ENCODE measurements at places on chromosomes 13 and 19.

DNA sequence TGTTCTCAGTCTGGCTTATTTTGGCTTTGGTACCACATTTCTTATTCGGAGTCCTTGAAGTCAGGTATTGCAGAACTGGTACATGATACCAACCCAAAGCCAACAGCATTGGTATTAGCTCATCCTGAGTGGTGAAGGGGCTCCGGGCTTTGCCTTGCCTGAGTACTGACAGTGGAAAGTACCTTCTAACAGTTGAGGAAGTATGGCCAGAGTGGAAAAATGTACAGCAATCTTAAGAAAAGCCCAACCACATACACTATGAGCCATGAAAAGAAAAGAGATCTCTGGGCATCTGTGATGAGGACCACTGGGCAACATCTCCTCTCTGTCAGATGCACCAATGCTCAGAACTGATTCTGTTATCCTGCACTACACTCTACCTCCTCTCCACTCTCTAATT is 8.3 kb downstream of the LCP1 start:
- no peak for DNase-seq

DNA sequence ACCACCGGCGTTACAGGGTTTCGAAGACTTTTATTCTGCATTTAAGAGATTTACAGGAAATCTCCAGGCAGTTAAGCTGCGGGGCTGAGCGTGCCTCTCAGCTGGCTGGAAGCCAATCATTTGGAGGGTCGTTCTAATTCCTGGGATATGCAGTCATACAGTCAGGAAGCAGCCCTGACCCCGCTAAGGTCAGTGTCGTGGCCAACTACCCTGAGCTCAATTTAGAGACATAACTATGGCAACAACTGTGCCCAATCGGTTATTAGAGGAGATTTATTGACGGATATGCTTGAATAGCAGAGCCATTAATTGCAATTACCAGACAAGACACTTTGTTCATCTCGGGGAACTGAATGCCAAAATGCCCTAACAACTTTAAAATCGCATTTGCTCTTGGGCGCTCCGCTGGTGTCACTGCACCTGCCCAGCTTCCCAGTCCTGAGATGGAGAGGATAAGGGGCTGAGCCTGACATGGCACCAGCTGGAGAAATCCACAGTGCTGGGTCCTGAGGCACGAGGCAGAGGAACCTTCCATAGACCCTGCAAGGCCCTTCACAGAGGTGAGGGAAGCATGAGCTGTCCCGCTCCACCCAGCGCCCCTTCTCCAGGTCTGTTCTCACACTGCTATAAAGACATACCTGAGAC is 15.1 kb upstream of the ZNF507 start:
- DNase-seq, result no peak

DNA sequence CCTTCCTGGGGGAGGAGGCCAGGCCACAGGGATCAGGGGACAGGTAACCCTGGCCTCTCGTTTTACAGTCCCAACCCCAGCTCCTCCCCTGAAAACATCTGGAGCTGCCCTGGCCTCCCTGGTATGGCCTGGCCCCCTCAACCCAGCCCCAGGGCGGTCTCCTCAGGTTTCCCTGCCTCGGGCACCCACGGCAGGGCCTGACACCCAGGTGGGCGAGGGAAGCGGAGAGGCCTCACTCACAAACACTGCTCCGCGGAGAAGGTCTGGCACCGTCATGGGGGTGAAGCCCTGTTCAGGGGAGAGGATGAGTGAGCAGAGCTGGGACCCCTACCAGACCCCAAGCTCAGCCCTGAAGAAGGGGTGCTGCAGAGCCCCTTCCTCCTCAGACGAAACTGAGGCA is 6.5 kb upstream of the CCER2 start:
- DNase-seq, result no peak

GRCh38 chr19:47351548-47351947 is 2.4 kb downstream of the DHX34 start:
- peak; percentile 26 for DNase-seq

DNA sequence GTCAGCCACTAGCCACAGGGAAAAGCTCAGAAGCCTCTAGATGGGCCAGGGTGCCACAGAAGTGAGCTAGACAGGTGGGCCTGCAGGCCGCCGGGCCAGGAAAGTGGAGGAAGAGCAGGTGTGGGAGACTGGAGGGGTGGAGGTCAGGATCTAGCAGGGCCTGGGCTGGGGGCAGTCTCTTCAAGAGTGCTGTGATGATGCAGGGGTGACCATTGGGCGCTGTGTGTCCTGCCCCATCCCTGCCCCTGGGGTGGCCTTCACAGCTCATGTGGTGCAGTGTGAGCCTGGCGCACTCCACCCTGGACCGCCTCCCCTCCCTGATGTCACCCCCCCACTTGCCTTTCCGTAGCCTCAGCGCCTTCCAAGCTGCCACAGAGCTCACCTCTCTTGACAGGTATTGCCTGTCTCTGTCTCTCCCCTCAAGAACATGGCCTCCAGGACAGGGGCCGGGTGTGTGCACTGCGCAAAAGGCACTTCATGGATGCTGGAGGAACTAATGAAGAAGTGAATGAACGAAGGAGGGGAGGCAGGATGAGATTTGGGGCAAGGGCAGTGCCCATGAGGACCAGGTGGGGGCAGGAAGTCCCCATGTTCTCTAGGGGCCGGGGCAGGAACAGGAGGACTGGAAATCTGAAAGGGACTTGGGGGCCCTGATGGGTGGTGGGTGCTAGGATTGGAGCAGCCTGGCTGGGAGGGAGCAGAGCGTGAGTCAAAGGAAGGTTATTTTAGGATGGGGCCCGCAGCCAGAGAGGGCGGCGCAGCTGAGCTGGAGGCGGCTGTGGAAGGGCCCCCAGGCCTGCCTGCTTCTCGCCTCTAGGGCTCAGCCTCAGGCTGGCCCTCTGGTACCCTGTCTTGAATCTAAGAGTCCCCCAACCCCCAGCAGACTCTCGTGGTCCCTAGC is 6.6 kb downstream of the SSBP4 start:
- peak; percentile 83 for DNase-seq

GRCh38 chr19:13381827-13382632 is 124.2 kb downstream of the CACNA1A start:
- DNase-seq, result peak; percentile 19

GRCh38 chr19:2790557-2791271 is 5.4 kb downstream of the THOP1 start:
- no peak for DNase-seq

DNA sequence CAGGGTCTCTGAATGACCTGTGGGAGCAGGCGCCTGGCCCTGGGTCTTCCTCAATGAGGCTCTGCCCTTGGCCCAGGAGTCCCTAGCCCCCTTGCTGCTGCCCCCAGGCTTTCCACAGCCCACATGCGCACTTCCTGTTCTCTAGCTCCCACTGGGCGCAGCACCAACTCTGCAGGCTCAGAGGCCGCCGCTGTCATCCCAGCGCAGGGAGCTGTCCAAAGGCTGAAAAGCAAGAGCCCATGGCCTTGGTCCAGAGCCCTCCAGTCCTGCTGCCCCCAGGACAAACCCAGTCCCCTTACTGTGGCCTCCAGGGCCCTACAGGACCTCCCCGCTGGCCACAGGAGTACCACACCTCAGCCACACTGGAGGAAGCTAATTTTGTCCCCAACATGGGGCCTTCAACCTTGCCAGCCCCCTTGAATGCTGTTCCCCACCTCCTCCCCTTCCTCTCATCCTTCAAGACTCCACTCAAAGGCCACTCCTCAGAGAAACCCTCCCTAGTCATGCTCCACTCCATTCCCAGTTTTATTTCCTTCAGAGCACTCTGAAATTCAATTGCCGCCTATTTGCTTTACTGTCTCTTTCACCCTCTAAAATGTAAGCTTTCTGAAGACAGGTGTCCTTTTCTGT is 8.0 kb upstream of the POU2F2 start:
- DNase-seq, result peak; percentile 49

- DNase-seq, result no peak
Measured at GRCh38 chr13:52797176-52797575, 51.3 kb downstream of the PCDH8 start.

DNA sequence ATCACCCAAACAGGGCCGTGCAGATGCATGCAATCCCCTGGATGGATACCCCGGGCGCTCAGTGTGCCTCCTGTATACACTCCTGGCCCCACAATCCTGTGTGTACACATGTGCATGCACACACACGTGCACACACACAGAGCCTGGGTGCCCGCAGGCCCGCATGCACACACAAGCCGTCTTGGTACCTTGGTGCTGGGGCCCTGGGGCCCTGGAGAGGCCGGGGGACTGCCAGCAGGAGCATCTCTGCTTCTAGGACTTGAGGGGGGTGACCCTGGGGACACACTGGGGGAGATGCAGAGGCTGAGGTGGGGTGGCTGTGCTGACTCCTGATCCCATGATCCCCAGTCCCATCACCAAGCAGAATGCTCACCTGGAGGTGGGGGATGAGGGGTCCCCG is 15.6 kb upstream of the EPOR start:
- no peak for DNase-seq

DNA sequence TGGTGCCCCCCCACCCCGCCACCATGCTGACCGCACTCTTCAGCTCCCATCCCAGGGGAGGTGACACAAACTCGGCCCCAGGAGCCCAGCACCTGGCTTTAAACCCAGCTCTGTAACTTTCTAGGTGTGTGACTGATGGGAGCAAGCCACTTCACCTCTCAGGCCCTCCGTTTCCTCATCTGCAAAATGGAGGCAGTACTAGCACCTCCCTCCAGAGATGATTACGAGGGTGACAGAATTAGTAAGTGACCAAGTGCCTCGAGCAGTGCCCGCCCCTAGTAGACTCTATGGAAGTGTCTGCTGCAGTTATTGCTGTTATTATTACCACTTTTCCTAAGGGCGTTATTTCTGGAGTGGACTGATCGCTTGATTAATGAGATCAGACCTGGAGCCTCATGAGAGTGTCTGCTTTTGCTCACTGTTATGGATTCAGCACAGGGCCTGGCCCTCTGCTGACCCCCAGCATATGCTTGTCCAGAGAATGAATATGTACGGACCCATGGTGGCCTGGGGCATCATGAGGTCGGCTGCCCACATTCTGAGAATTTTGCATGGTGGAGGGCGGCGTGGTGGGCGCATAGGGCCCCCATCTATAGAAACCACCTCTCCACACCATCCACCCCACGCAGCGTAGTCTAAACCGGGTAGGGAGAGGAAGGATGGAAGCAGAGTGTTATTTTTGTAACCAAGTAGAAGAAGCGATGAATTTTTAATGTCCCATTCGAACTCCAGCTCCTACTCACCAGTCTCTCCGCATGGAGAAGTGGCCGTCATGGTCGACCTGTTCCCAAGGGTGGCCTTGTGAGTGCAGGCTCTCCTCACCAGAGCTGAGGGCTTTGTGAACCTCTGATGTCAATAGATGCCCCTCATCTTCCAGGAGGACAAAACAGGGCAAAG is 48.2 kb downstream of the CAPN12 start:
- DNase-seq, result no peak

- no peak for DNase-seq
Measured at GRCh38 chr13:30570691-30571090, 47.0 kb upstream of the USPL1 start.

DNA sequence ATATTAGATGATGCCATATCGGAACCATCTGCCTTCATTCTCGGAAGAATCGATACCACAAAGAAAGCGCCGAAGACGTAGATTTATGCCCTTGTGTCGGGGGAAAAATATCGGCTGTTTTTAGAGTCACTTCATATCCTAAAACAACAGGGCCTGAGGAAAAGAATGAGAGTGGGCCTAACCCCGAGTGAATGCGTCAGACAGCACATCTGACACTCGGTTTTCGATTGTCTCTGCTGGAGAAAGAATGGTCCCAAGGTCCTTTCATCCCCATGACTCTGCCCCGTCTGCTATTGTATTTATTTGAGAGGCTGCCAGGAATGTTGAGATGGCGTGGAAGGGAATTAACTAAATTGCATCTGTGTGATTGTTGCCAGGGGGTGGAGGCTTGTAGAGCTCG is 46.1 kb downstream of the CHST8 start:
- no peak for DNase-seq

DNA sequence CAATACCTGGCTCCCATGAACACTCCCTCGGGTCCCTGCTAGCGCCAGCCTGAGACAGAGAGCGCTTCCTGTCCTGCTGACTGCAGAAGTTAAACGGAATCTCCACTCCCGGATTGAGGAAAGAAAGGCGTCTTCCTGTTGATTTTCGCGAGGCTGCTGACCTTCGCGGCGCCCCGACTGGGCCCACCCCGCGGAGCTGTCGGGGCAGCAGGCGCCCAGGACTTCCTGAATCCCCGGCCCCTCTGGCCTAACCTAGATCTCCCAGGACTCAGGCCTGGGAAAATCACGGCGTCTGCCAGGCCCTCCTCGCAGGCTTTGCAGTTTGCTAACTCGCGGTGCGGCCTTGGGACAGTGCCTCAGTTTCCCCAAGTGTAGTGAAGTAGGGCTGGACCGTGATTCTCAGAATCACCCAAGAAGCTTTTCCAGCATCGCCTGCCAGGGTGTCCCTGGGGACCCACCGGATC is 108.8 kb downstream of the KCTD15 start:
- no peak for DNase-seq

DNA sequence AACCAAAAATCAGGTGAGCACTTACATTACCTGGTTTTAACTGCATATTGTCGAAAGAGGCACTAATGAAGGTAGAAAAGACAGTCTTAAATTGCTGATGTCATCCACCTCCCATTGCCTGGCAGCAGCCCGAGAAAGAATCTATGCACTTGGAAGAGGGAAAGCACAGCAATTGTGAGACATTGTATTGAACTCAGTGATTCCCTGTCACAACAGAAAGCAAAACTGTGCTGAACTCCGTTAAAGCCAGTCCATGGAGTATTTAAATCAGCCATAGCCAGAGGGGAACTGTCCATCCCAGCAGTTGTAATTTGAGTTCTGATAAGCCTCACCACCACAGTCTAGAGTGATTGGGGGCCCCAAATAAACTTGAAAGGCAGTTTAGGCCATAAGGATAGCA is 466.6 kb upstream of the PCDH9 start:
- no peak for DNase-seq

DNA sequence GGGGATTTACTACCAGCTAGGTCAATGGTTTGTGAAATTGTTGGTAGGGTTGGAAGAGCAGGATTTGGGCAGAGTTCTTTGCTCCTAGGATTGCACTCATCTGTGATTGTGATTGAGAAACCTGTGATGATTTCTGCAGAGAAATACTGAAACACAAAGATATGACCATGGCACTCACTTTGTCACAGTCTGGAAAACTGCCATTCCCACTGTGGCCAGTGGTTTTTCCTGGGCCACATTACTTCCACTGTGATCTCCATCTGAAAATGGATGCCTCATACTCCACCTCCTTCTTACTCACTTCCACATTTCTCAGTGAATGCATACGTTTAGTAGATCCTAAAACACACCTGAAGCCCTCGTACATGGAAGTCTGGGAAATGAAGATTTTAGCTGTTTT is 593.2 kb downstream of the LMO7 start:
- DNase-seq, result no peak

DNA sequence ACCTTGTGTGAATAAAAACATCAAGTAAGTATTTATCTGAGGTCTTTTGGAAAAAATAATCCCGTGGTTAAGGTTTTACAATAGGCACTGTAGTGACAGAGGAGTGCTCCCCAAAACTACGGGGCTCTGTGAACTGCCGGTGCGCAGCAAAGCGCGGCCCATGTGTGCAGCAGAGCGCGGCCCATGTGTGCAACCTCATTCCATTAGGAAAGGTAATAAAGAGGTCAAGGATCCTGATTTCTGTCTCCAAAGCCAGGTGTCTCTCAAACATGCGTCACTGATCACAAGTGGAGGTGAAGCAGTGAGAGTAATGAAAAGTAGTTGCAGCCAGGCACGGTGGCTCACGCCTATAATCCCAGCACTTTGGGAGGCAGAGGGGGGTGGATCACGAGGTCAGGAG is 58.7 kb downstream of the MRPL57 start:
- no peak for DNase-seq
